Left ventricle myocardium inferior (tissue), 1 donor: ENCODE measurements at places on chromosomes 7 and 10.

DNA sequence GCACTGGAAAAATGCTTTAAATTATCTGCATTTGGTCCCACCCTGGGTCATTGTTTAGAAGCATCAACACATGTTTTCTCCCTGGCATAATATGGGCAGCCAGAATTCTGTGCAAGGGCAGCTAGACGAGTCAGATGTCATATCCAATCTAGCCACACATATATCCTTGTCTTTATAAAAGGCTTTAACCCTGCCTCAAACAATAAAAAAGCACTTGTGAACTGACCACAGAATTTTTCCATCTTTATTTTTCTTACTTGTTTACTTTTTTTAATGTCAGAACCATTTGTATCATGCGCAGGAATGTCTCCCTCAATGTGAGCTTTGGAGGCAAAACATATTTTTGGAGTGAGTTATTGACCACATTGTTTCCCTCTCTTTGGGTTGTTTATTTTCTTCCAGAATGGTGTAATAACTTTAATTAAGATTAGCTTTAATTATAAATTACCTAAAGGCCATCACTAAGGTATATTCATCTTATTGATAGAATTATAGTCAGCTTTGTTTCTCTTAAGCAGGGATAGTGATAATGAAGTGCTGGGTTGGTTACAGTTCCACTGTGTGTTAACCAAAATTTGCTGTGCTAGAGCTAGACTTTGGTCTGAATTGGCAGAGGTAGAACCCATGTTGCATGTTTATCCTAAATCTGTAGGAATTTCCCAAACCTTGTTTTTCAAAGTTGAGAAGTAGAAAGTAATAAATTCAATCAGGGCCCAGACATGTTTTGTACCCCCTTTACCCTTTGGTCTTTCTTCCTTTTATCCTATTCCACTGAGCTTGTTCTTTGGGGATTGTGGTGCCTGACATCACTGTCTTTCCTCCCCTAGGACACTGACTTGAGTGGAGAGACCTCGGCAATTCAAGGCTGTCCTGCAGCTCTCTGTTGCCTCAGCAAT, 1078.4 kb downstream of the KCNMA1 start:
- no peak for DNase-seq

DNA sequence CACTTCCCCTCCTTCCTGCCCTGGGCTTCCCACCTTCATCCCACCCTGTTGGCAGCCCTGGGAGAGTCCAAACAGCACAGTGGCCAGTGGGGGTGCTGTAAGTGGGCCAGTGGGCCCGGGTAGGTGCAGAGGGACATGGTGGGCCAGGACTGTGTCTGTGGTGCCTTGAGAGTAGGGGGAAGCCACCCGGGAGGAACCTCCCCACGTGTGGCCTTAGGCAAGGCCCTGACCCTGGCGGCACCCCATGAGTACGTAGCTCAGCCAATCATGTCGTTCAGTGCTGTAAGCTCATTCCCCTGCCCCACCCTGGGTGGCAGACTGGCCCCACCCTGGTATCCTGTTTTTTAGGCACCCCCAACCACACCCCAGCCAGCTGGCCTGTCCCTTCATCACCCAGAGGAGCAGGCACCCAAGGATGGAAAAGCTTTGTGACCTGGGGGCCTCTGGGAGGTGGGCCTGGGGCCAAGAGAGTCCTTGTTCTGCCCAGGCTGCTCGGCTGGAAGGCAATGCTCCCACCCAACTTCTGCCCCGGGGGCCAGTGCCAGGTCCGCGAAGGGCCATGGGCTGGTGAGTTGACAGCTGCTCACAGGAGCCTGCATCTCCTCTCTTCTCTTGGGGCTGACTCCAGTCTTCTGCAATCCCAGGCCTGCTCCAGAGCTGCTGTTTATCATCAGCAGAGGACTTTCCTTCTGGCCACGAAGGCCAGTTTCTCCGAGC, 41.6 kb downstream of the TSPAN15 start:
- DNase-seq = no peak

DNA sequence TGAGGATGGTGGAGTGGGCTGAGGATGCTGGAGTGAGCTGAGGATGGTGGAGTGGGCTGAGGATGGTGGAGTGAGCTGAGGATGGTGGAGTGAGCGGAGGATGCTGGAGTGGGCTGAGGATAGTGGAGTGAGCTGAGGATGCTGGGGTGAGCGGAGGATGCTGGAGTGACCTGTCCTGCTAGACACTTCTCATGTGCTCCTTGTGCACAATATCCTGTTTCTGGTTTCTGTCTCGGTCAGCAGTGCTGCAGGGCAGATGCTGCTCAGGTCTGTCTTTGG, 29.2 kb downstream of the ANXA8 start:
- no peak for DNase-seq

GRCh38 chr7:50448823-50449222, 1.3 kb downstream of the FIGNL1 start:
- DNase-seq = no peak

DNA sequence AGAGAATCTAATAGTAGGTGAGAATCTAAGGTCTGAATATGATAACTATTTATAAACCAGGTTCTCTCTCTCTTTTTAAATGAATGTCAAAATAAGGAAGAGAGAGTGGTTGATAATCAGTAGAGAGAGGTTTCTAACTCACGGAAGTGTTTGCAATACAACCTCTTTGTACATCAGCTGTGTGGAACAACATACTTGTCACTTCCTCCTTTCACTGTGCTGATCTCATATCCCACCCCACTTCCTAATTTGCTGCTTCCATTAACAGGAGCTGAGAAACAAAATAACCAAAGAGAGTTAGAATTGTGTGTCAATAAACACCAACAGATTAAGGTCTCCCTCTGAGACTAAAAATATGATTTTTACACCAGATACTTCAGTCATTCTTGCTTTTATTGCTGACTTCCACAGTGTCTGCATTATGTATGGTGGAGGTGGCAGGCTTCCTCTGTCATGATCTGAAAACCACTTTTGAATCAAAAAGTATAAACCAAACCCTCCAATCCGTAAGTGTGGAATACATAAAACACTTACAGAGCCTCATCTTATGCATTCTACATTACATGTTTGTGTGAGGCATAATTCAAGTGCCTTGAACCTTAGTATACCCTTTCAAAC, 25.0 kb downstream of the CACUL1 start:
- DNase-seq = no peak

DNA sequence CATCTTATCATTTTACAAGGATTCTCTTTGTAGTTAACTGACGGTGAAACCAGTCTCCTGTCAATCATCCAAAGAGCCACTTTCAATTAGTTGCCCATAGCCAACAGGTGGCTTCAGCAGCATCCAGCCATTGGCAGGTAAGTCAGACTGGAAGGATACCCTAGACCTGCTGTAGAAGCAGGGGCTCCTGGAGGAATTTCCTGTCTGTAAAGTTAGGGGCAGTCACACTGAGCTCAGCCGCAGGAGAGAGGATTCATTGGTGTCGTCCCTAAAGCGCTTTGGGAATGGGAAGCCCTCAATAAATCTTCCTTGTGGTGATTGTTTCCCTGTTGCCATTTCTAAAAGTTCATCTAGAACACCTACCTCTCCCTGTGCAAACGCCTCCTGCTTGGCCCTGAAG, 140.4 kb downstream of the CELF2 start:
- DNase-seq = no peak

GRCh38 chr10:126049759-126050700, 153.7 kb downstream of the FANK1 start:
- DNase-seq = peak; percentile 50

DNA sequence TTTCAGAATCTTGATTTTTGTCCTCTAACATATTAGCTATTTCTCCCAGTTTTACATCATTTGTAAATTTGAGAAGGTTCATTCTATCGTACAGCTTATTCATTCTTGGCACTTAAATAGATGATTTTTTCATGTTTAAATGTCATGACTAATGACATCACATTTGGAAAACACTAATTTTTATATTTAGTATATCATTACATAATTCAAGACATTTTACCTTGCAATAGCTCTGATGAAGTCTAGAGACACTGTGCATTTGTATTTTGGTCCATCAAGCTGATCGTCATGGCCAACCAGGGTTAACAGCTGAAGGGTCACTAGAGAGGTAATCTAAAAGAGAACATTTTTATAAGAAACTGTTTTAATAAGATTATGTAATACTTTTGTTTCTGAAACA, 71.3 kb downstream of the ORC5 start:
- no peak for DNase-seq

- DNase-seq = no peak
Measured at GRCh38 chr7:8255680-8256655, 6.0 kb downstream of the ICA1 start.

GRCh38 chr7:47568547-47568946, 13.4 kb downstream of the TNS3 start:
- DNase-seq = peak; percentile 55

DNA sequence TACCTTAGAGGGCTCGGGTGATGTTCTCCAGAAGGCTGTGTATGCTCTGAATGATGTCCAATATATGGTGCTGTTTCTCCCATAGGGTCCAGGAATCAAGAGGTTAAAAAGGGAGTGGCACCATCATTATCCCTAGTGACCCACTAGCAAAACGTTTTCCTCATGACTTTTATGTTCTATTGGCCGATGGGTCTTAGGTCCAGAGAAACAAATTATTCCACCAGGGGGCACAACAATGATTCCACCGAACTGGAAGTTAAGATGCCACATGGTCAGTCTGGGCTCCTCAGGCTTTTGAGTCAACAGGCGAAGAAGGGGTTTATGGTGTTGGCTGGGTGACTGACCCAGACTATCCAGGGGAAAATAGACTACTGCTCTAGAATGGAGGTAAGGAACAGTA, 256.1 kb downstream of the COBL start:
- no peak for DNase-seq

- peak; percentile 67 for DNase-seq
Measured at GRCh38 chr7:157690833-157691585, 354.2 kb downstream of the DNAJB6 start.

DNA sequence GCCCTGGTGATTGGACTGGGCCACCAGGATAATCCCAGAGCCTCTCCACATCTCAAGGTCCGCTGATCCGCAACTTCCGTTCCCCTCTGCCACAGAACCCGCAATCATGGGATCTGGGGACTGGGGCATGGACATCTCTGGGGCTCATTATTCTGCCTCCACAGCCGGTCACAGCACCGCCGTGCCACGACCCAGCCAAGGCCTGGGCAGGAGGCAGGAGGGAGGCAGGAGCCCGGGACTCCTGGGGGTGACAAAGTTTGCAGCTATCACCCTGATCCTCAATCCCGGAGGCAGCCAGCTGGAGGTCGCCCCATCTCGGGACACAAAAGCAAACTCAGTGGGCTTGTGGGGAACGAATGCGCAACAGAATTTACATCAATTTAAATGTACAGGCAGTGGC, 42.9 kb upstream of the TNRC18 start:
- DNase-seq = no peak

GRCh38 chr10:16948361-16948760, 131.1 kb upstream of the RSU1 start:
- no peak for DNase-seq

GRCh38 chr7:5234852-5235831, 45.1 kb downstream of the WIPI2 start:
- DNase-seq = no peak
